ENCODE measurements at places on chromosomes 3 and 15.

DNA sequence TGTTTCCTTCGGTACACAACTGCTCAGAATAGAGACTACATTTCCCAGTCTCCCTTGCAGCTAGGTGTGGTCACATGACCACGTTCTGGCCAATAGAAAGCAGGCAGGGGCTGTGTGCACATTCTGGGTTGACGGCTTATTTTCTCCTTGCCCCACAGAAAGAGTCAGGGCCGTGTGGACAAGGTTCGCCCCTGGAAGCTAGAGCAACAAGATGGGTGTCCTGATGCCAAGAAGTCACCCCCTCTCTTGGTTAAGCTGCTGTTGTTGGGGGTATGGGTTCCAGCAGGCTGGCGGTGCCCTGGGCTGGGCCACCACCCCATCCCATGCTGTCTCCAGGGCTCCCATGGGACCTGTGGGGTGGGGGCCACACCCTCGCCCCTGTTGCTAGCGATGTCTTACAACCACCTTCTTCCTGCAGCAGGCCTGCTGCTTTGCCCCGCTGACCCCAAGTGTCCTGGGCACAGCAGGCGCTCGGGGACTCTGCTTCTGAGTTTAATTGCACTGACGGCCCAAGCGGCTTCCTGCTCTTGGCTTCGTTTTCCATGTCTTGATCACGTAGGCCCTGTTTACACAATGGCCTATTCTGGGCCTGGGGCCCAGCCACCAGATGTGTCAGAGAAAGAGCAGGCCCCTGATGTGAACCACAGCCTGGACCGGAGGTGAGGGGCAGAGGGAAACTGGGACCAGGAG lies 24.9 kb downstream of the ABTB1 start:
- DNase-seq: no peak

- no peak for DNase-seq
Measured at GRCh38 chr3:160401291-160402095, 2.0 kb downstream of the SMC4 start.

GRCh38 chr3:77605308-77605707 lies 565.4 kb downstream of the ROBO2 start:
- DNase-seq: no peak

- DNase-seq: no peak
Measured at GRCh38 chr3:43499256-43499655, 122.6 kb downstream of the ANO10 start.

GRCh38 chr3:113174304-113174703 lies 37.1 kb upstream of the BOC start:
- no peak for DNase-seq

DNA sequence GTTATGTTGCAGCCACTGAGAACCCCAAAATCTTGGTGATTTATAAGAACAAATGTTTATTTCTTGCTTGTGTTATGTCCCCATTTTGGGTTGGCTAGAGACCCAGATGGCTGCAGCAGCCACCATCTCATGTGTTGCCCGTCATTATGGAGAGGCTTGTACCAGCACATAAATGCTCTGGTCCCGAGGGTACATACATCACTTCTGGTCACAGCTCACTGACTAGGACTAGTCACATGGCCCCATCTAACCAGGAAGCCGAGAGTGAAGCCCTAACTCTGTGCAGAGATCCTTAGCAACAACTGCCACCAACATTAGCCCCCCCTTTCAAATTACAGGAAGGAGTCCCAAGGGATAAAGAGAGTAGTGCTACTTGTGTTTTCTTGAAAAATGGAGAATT lies 25.5 kb upstream of the HACD2 start:
- DNase-seq: no peak

DNA sequence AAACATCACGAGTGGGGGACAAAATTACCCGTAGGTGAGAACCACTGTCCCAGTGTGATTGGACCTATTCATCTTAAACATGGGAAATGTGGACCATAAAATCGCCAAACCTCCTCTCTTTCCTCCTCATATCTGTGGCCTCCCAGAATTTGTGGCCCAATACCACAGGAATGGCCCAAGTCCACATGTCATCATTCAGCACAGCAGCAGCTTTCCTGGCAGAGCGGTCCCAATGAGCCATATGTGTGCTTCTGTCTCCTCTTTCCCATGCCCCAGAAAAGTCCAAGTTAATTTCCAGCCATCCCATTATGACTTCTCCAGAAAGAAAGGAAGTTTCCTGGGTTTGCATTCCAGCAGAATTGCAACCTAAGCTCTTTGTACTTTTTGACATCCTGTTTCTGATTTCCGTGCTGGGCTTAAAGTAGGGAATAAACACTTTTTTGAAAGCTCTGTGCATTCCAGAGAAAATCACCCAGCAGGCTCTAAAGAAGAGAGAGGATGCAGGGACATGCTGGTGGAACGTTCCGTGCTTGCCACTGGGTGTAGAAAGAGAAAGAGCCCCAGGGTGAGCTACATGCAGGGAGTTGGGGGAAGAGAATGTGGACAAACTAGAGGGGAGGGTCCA lies 259.4 kb upstream of the PROK2 start:
- no peak for DNase-seq

GRCh38 chr3:104731074-104731473 lies 635.6 kb upstream of the ALCAM start:
- no peak for DNase-seq

DNA sequence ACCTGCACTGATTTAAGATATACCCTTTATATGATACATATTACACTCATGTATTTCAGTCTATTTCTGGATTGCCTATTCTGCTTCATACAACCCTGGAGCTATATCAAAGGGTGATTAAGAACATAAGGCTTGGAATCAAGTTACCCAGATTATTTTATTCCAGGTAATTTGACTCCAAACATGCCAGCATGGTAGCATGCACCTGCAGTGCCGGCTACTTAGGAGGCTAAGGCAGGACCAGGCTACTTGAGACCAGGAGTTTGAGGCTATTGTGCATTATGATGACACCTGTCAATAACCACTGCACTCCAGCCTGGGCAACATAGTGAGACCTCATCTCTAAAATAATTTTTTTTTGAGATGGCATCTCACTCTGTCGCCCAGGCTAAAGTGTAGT lies 50.4 kb upstream of the NEO1 start:
- no peak for DNase-seq

GRCh38 chr3:28972921-28973320 lies 307.9 kb upstream of the RBMS3 start:
- no peak for DNase-seq

Measured in cortex of kidney (tissue), 1 donor.